ENCODE measurements at places on chromosomes 7 and 10. TPM values are rescaled to one million over a fixed set of nuclear protein-coding genes. Genes with fewer than 3 reads are reported as not detected.

- DNase-seq, result no peak
- no peaks in the 10 kb centered on the region for H3K27me3 ChIP-seq
- H3K36me3 ChIP-seq, result no peaks in the 10 kb centered on the region
- H3K4me3 ChIP-seq, result no peak overlapping the region
Measured at GRCh38 chr7:79337717-79338116, 115.8 kb downstream of the MAGI2 start.

DNA sequence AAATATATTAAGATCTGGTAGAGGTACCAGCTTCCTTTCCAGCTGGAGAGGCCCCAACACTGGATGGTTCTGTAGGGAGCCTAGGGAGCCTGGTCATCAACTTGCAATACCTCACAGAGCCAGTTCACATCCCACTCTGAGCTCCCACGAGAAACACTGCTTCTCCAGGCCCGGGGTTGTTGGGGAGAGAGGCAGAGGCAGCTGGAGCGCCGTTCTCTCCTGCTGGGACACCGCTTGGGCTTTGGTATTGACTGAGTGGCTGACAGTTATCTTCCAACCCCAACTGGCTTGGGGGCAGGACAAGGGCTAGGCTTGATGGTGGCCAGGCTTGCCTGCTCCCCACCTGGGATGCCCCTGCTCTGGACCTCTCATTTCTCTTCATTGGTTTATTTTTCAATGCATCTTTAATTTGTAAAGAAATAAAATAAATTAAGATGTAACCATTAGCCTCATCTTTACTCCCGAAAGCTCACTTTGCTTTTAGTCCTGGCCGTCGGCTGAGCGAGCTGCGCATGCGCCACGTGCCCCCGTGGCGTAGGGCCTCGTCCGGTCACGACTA, 10.0 kb upstream of the CHCHD1 start:
- H3K4me1 ChIP-seq, result peaks cover 6% of the 10 kb centered on the region
- peak overlapping the region; percentile 100 for H3K27ac ChIP-seq
- H3K27me3 ChIP-seq, result no peaks in the 10 kb centered on the region
- peaks cover 49% of the 10 kb centered on the region for H3K36me3 ChIP-seq
- peak overlapping the region; percentile 90 for H3K4me3 ChIP-seq
- DNase-seq, result no peak

DNA sequence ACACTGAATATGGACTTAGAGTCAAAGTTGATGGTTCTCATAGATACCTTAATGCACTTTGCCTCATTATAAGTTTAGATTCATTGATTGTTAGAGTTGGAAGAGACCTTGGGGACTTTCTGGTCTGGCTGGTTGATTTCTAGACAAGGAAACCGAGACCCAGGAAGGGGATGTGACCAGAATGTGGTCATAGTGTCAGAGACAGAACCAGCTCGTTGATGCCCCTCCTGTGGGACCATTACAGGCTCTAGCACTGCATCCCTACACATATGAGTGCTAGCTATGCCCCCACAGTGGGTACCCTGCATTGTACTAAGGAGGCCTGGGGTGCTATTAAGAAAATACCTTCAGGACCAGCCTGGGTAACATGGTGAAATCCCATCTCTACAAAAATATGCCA, 306.6 kb downstream of the CAMK1D start:
- H3K4me1 ChIP-seq, result peaks cover 24% of the 10 kb centered on the region
- H3K36me3 ChIP-seq, result no peaks in the 10 kb centered on the region
- no peak overlapping the region for H3K4me3 ChIP-seq

- DNase-seq, result no peak
- no peak overlapping the region for H3K27ac ChIP-seq
Measured at GRCh38 chr7:97623333-97623732, 108.6 kb upstream of the TAC1 start.

DNA sequence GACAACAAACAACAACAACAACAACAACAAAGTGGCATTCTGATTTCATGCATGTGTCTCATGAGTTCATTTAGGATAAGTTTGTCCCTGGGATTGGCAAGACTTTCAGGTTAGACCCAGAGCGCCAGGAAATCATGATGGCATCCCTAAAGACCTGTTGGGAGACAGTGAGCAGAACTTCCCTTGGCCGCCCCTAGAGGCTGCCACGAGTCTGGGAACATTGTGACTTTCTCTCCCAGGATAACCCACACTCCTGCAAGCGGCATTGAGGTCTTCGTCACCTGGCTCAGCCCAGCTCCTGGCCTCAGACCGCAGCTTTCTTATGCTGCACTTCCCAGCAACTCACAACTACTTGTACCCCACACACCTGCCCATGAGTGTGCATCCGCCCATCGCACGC, 80.5 kb upstream of the RNF32 start:
- H3K27ac ChIP-seq, result no peak overlapping the region
- H3K4me1 ChIP-seq, result peaks cover 4% of the 10 kb centered on the region
- H3K36me3 ChIP-seq, result no peaks in the 10 kb centered on the region
- no peak for DNase-seq

GRCh38 chr10:45000752-45001380, at the start of gene ZNF22:
TSS of gene ZNF22 (plus strand) at chr10:45000923. CDS start at chr10:45003369, 2,446 bp downstream.
- peaks cover 42% of the 10 kb centered on the region for H3K4me1 ChIP-seq
- peak; percentile 77 for DNase-seq
- peak within 1 kb of the TSS; percentile 79 for H3K4me3 ChIP-seq
- no peaks in the 10 kb centered on the region for H3K27me3 ChIP-seq

GRCh38 chr7:30977222-30977621, 13.5 kb downstream of the GHRHR start:
- no peak for DNase-seq
- no peak overlapping the region for H3K4me3 ChIP-seq
- H3K27me3 ChIP-seq, result no peaks in the 10 kb centered on the region
- H3K36me3 ChIP-seq, result no peaks in the 10 kb centered on the region

DNA sequence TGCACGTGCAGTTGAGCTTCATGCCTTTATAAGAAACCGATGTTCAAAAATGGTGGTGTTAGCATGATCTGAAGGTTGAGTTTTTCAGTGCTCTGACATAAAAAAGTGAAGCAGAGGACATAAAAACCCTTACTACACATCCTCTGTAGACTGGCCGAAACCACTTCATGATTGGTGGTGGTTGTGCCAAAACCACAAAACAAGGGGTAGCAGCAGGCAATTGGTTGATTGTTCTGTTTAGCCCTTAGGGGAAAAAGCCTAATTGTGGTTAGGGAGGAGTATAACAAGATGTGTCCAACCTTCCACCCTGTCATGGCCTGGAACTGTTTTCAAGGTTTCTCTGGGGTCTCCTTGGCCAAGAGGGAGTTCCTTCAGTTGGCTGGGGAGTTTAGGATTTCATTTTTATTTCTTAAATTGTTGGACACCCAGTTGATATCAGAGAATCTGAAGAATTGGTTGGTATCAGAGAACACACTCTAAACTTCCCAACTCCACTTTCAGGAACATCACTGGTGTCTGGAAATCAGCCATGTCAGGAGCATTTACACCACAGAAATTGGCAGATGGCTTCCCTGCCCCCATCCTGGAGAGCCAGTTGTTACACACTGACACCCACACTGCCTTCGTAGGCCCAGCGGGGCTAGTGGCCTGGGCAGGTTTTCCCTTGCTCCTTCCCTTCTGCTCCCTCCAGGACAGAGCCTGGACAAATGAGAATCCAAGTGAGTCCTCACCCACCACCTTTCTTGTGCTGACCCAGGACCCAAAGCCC, 18.8 kb downstream of the MRPS24 start:
- H3K4me1 ChIP-seq, result no peaks in the 10 kb centered on the region
- no peak overlapping the region for H3K27ac ChIP-seq
- no peak overlapping the region for H3K4me3 ChIP-seq
- DNase-seq, result no peak
- no peaks in the 10 kb centered on the region for H3K27me3 ChIP-seq

GRCh38 chr10:6396652-6397051, 183.4 kb downstream of the PRKCQ start:
- H3K27ac ChIP-seq, result peak overlapping the region; percentile 21
- no peak overlapping the region for H3K4me3 ChIP-seq
- H3K4me1 ChIP-seq, result peaks cover 4% of the 10 kb centered on the region
- no peaks in the 10 kb centered on the region for H3K27me3 ChIP-seq
- no peaks in the 10 kb centered on the region for H3K36me3 ChIP-seq

- no peak overlapping the region for H3K27ac ChIP-seq
- DNase-seq, result no peak
Measured at GRCh38 chr10:93346694-93347093, 135.4 kb downstream of the MYOF start.

- DNase-seq, result no peak
- no peak overlapping the region for H3K27ac ChIP-seq
- H3K27me3 ChIP-seq, result no peaks in the 10 kb centered on the region
- no peaks in the 10 kb centered on the region for H3K4me1 ChIP-seq
- no peaks in the 10 kb centered on the region for H3K36me3 ChIP-seq
Measured at GRCh38 chr10:122120008-122120744, 131.2 kb downstream of the TACC2 start.

GRCh38 chr7:152050547-152050971, 25.1 kb downstream of the GALNT11 start:
- H3K27ac ChIP-seq, result no peak overlapping the region
- H3K4me3 ChIP-seq, result no peak overlapping the region
- no peaks in the 10 kb centered on the region for H3K4me1 ChIP-seq
- no peak for DNase-seq
- H3K27me3 ChIP-seq, result no peaks in the 10 kb centered on the region
- H3K36me3 ChIP-seq, result no peaks in the 10 kb centered on the region

DNA sequence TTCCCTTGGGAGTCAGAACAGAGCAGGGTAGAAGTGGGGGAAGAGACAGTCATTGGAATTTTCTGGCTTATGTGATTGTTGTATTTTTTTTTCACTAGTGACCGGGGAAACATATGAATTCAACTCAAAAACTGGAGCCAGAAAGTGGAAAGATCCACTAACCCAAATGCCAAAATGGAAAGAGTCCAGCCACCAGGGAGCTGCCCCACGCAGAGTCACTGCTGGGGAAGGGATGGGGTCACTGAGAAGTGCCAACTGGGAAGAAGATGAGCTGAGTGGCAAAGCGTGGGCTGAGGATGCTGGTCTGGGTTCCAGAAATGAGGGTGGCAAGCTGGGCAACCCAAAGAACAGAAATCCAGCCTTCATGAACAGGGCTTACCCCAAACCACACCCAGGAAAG, 69.2 kb downstream of the CDHR3 start:
- no peaks in the 10 kb centered on the region for H3K4me1 ChIP-seq
- H3K4me3 ChIP-seq, result no peak overlapping the region
- H3K27me3 ChIP-seq, result no peaks in the 10 kb centered on the region
- H3K27ac ChIP-seq, result no peak overlapping the region

DNA sequence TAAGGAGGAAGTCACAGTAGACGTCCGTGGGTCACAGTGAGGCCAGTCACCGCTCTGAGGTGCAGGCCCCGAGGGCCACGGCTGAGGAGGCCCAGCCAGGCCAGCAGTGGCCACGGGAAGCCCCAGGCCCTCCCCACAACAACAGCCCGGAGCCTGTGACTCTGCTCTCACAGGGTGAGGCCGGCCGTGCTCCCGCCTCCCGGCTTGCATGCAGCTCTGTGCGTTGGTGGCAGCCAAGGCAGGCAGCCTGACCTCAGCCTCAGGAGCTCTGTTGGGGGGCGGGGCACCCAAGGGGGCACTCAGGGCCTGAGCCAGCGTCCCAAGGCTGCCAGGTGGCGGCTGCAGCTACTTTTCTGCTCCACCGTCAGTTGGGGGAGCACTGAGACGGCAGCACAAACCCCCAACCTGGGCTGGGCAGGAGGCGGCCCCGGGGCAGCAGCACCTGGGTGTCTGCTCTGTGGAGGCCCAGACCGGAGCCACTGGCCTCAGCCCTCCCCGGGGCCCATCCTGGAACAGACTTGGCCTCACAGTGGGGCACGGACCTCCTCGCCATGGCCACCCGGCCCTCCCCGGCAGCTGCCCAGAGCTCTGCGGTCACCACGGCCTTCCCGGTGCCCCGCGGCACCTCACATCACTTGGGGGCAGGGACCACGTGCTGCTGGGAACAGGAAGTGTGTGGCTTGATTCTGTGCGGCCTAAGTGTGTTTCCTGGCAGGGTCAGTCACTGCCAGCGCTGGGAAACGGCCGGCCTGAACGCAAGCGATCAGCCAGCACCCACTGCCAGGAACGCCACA, 13.3 kb downstream of the CYP2W1 start:
- no peaks in the 10 kb centered on the region for H3K27me3 ChIP-seq
- H3K27ac ChIP-seq, result no peak overlapping the region

- H3K27me3 ChIP-seq, result no peaks in the 10 kb centered on the region
- H3K27ac ChIP-seq, result no peak overlapping the region
- no peak for DNase-seq
- H3K4me1 ChIP-seq, result no peaks in the 10 kb centered on the region
Measured at GRCh38 chr10:88174391-88174790, 311.0 kb downstream of the PTEN start.

- H3K27ac ChIP-seq, result no peak overlapping the region
- DNase-seq, result no peak
- no peak overlapping the region for H3K4me3 ChIP-seq
- H3K4me1 ChIP-seq, result peaks cover 22% of the 10 kb centered on the region
- H3K27me3 ChIP-seq, result peaks cover 13% of the 10 kb centered on the region
Measured at GRCh38 chr7:8434290-8435002, 1.0 kb downstream of the NXPH1 start.

- no peaks in the 10 kb centered on the region for H3K4me1 ChIP-seq
- H3K4me3 ChIP-seq, result no peak overlapping the region
- H3K27me3 ChIP-seq, result no peaks in the 10 kb centered on the region
- no peaks in the 10 kb centered on the region for H3K36me3 ChIP-seq
Measured at GRCh38 chr10:26890956-26891355, 30.2 kb upstream of the ABI1 start.

- no peaks in the 10 kb centered on the region for H3K4me1 ChIP-seq
- H3K27ac ChIP-seq, result no peak overlapping the region
- no peaks in the 10 kb centered on the region for H3K36me3 ChIP-seq
- H3K27me3 ChIP-seq, result no peaks in the 10 kb centered on the region
- no peak overlapping the region for H3K4me3 ChIP-seq
Measured at GRCh38 chr10:127441350-127442219, 107.5 kb upstream of the NPS start.

DNA sequence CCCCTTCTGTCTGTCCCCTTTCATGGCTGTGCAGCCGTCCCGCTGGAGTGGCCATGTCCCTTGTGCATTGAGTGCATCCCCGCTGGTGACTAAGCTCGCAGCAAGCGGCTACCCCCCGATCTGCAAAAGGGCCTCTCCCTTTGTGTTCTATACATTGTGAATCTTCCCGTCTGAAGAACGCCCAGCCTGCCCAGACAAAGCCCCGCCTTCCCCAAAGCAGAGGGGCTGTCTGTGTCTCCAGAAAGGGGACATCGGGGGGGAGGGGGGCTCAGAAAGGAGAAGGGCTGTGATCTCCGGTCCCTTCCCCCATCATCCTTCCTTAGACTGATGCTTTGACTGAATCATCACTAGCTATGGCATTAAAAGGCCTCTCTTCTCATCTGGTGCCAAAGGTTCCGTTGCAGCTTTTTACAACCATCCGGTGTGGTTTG, 11.9 kb downstream of the NPTX2 start:
- H3K4me3 ChIP-seq, result no peak overlapping the region
- no peaks in the 10 kb centered on the region for H3K36me3 ChIP-seq
- peaks cover 5% of the 10 kb centered on the region for H3K4me1 ChIP-seq
- peaks cover 5% of the 10 kb centered on the region for H3K27me3 ChIP-seq
- no peak overlapping the region for H3K27ac ChIP-seq

The JAKMIP3 gene
- polyA plus RNA-seq, result not detected

The GSTO2 gene
- polyA plus RNA-seq, result 1.8 TPM

The CACNB2 gene
- 3.1 TPM for polyA plus RNA-seq

The RPEL1 gene
- not detected for polyA plus RNA-seq

The FAM20C gene
- 31.3 TPM for polyA plus RNA-seq

The NME8 gene
- polyA plus RNA-seq, result not detected

The TSPAN13 gene
- 24.4 TPM for polyA plus RNA-seq

The AOC1 gene
- 0.01 TPM for polyA plus RNA-seq

The PTPN12 gene
- polyA plus RNA-seq, result 10.1 TPM

The GJD4 gene
- not detected for polyA plus RNA-seq

The GPC2 gene
- polyA plus RNA-seq, result not detected

The WNT8B gene
- polyA plus RNA-seq, result not detected

The PLEKHS1 gene
- polyA plus RNA-seq, result not detected

Measured in liver (tissue), 10 donors.